ENCODE measurements at places on chromosomes 4 and X. TPM values are rescaled to one million over a fixed set of nuclear protein-coding genes. Genes with fewer than 3 reads are reported as not detected.

DNA sequence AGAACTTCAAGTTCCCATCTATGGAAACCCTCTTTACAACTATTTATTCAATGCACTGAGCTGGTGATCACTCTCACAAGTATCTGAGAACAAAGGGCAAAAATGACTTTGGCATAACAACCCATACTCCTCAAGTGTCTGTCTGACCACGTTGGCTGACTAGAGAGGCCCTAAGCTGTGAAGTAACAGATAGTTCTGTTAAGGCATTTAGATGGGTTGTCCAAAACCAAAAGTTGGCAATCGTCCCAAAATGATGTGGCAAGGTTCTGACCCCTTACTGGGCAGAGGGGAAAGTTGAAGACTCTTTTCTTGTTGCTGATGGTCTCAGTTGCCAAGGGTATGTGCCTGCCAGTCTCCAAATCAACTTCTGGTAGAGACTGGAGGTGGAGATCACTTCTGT lies 524.8 kb downstream of the PPARGC1A start:
- no peaks in the 10 kb centered on the region for H3K27me3 ChIP-seq
- no peaks in the 10 kb centered on the region for H3K36me3 ChIP-seq
- no peak overlapping the region for H3K4me3 ChIP-seq

Gene GBA3
- total RNA-seq, result not detected

DNA sequence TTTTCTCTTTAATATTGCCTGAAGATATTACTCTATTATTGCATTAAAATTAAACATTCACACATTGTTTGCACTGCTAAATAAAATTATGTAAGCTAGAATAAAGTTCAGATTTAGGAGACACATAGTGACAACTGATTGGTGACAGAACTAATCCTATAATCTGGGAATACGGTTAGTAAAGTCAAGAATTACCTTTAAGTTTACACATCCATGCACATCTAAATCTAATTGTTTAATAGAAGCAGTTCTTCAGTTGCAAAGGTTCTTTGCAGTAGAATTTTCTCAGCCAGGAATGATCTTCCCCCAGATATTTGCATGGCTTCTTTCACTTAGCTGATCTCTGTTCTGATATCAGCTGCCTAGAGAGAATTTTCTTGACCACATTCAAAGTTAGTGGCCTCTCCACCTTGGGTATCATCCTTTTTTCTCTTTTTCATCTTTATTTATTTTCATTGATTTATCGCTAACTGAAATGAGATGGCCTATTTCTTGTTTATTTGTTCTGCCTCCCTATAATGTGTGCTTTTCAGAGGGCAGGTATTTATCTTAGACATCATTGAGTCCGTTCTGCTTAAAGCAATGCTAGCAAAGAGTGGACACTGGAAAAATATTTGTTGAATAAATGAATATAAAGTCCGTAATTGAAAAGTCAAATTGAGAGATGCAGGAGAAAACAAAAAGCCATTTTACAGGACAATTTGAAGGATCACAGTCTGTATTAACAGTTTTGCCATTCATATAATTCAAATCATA lies 12.6 kb downstream of the AFP start:
- no peaks in the 10 kb centered on the region for H3K4me1 ChIP-seq
- no peaks in the 10 kb centered on the region for H3K36me3 ChIP-seq
- no peak overlapping the region for H3K27ac ChIP-seq
- no peaks in the 10 kb centered on the region for H3K27me3 ChIP-seq

Gene SHOX
- total RNA-seq, result not detected

Gene P2RY8
- total RNA-seq, result 0.90 TPM

Gene SCD5
- total RNA-seq, result 30.3 TPM

GRCh38 chrX:17634542-17635207 lies 102.6 kb upstream of the SCML1 start:
- no peak overlapping the region for H3K4me3 ChIP-seq
- no peaks in the 10 kb centered on the region for H3K36me3 ChIP-seq
- no peaks in the 10 kb centered on the region for H3K4me1 ChIP-seq
- no peak for DNase-seq
- H3K27me3 ChIP-seq, result no peaks in the 10 kb centered on the region

GRCh38 chr4:88697588-88698329 lies at the start of gene NAP1L5:
NAP1L5 (minus strand) TSS chr4:88697829; CDS start chr4:88697754, 75 bp downstream.
- no peaks in the 10 kb centered on the region for H3K36me3 ChIP-seq
- DNase-seq, result peak; percentile 64
- no peaks in the 10 kb centered on the region for H3K27me3 ChIP-seq
- peak within 1 kb of the TSS; percentile 62 for H3K27ac ChIP-seq
- H3K4me1 ChIP-seq, result no peaks in the 10 kb centered on the region

DNA sequence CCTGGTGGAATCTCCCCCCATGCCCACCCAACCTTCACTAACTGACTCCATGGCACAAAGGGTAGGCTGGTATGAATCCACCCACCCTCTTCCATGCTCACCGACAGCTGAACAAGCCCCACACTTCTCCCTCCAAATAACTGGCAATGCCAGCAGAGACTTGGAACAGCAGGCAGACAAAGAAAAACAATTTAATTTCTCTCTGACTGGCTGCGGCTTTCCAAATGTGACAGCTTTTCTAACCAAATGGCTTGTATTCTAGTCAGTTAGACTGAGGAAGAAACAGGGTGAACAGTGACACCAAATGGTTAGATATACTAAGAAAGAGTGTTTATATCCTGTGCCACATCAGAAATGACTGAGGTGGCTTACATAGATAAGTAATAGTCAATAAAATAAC lies 199.3 kb upstream of the ADAMTS3 start:
- H3K36me3 ChIP-seq, result no peaks in the 10 kb centered on the region
- no peaks in the 10 kb centered on the region for H3K4me1 ChIP-seq
- peak overlapping the region; percentile 64 for H3K27ac ChIP-seq
- H3K4me3 ChIP-seq, result no peak overlapping the region
- H3K27me3 ChIP-seq, result no peaks in the 10 kb centered on the region
- no peak for DNase-seq

DNA sequence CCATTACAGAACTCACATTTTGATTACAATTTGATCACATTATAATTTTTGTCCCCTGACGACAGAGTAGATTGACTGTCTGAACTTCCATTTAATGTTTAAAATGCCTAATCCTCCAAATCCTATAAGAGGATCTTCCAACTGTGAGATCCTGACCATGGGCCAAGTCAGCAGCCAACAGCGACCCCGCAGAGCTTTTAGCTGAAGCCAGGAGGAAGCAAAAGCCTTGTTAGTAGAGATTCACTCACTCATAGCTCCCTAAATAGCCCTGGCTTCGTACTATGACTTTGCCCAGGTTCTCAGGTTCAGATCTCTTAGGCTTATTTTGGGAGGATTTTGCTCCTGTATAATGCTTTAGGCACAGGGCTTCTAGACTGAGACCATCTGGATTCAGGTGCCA lies 413.1 kb downstream of the NKX6-1 start:
- no peaks in the 10 kb centered on the region for H3K4me1 ChIP-seq
- no peaks in the 10 kb centered on the region for H3K36me3 ChIP-seq
- DNase-seq, result no peak
- no peak overlapping the region for H3K4me3 ChIP-seq
- no peaks in the 10 kb centered on the region for H3K27me3 ChIP-seq
- H3K27ac ChIP-seq, result no peak overlapping the region

DNA sequence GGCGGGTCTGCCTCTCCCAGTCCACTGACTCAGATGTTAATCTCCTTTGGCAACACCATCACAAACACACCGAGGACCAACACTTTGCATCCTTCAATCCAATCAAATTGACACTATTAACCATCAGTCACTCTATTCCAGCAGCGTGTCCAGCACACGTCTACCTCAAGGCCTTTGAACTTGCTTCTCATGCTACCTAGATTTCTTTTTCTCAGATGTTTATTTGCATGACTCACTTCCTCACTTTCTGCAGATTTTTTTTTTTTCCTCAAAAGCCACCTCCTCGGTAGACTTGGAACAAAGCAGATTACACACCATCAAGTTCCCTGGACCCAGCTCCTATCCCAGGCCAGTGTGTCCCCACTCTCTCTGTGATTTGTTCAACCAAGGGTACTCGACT lies 49.5 kb downstream of the SUPT20HL2 start:
- no peaks in the 10 kb centered on the region for H3K27me3 ChIP-seq
- H3K4me3 ChIP-seq, result no peak overlapping the region
- no peaks in the 10 kb centered on the region for H3K4me1 ChIP-seq
- no peak overlapping the region for H3K27ac ChIP-seq
- DNase-seq, result no peak

DNA sequence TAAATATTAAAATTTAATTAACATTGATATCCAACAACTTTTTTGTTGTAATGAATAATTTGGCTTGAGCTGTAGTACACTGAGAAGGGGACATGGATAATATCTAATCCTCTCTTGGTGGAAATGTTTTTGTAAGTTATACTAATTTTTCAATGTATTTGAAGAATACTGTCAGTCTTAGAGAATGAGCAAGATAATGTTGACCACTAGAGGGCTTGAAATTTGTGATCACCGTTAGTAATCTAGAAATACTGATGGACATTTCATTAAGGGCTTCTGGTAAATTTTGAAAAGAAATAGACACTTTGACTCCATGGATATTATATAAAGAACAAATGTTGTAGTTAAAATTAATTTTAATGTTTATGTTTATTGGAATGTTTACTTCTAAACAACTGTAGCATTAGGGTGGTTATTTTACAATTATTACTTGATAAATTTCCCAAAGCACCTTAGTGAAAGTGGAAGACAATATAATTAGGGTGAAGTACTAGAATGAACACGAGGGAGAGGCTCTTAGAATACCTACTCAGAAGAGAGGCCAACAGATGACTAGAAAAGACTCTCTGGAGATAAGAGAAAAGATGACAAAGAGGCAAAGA lies 20.0 kb upstream of the CAMK2D start:
- no peak overlapping the region for H3K27ac ChIP-seq
- H3K4me3 ChIP-seq, result no peak overlapping the region
- H3K36me3 ChIP-seq, result no peaks in the 10 kb centered on the region

DNA sequence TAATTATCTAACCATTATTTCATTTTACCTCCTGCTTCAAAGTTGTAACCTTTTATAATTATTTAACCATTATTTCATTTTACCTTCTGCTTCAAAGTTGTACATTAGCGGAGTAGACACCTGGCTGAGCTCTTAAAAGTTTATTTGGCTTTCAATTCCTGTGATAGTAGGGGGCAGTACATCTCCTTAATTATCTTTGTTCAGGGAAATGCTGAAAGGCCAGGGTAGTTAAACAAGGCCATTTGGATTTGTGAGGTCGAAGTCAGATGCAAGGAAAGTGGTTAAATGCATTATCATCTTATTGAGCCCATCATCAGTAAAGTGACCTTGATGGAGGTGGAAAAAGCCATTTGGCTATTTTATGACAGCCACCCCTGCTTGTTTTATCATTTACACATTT lies 210.6 kb downstream of the TENM3 start:
- no peak overlapping the region for H3K27ac ChIP-seq
- no peak for DNase-seq
- no peak overlapping the region for H3K4me3 ChIP-seq
- H3K4me1 ChIP-seq, result no peaks in the 10 kb centered on the region

Gene L1CAM
- 0.26 TPM for total RNA-seq

Gene PDLIM5
- total RNA-seq, result 419 TPM

GRCh38 chr4:185066179-185066578 lies 47.9 kb downstream of the HELT start:
- no peaks in the 10 kb centered on the region for H3K27me3 ChIP-seq
- H3K27ac ChIP-seq, result no peak overlapping the region
- no peaks in the 10 kb centered on the region for H3K4me1 ChIP-seq
- no peak overlapping the region for H3K4me3 ChIP-seq

DNA sequence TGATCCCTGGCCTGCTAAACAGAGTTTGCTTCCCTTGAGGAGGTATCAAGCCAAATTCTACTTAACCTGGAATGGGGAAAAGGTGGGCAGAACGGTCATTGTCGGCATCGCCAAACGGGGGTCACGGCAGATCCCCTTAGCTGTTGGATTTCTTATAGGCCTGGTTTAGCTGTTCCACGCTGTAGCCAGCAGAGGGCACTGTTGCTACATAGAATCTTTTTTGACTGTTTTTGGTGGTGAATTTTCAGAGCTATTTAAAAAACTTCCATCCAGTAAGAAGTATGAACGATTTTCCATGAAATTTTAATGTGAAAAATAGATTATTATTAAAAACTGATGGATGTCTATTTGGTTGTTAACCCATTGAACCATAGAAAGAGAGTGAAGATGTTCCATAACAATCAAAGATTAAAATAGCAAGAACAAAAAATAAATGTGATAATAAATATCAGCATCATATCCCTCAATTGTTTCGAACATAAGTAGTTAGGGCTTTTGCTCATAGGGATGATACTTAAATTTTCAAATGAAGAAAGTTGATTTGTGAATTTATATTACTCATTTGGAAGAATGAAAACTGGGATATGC lies 56.6 kb downstream of the LINC00632 start:
- H3K27me3 ChIP-seq, result no peaks in the 10 kb centered on the region
- no peak overlapping the region for H3K27ac ChIP-seq
- no peak overlapping the region for H3K4me3 ChIP-seq
- no peaks in the 10 kb centered on the region for H3K36me3 ChIP-seq
- DNase-seq, result peak; percentile 20

- H3K36me3 ChIP-seq, result no peaks in the 10 kb centered on the region
- no peak overlapping the region for H3K27ac ChIP-seq
- DNase-seq, result no peak
- H3K27me3 ChIP-seq, result no peaks in the 10 kb centered on the region
Measured at GRCh38 chr4:24266951-24267722, 317.2 kb downstream of the DHX15 start.

Gene HSFX1
- 4.0 TPM for total RNA-seq

- H3K36me3 ChIP-seq, result no peaks in the 10 kb centered on the region
- DNase-seq, result peak; percentile 24
- H3K27ac ChIP-seq, result peak overlapping the region; percentile 51
Measured at GRCh38 chr4:100299046-100299840, 109.0 kb upstream of the DDIT4L start.

- no peaks in the 10 kb centered on the region for H3K4me1 ChIP-seq
- no peaks in the 10 kb centered on the region for H3K36me3 ChIP-seq
- H3K27ac ChIP-seq, result no peak overlapping the region
- no peak for DNase-seq
- H3K4me3 ChIP-seq, result no peak overlapping the region
Measured at GRCh38 chrX:106680716-106681115, 45.8 kb upstream of the RNF128 start.

Gene AWAT2
- total RNA-seq, result not detected
